ENCODE measurements at places on chromosomes 4 and X.

- DNase-seq: no peak
Measured at GRCh38 chrX:36534900-36535299, 473.3 kb upstream of the FAM47C start.

- no peak for DNase-seq
Measured at GRCh38 chrX:19569930-19570329, 54.6 kb upstream of the MAP3K15 start.

DNA sequence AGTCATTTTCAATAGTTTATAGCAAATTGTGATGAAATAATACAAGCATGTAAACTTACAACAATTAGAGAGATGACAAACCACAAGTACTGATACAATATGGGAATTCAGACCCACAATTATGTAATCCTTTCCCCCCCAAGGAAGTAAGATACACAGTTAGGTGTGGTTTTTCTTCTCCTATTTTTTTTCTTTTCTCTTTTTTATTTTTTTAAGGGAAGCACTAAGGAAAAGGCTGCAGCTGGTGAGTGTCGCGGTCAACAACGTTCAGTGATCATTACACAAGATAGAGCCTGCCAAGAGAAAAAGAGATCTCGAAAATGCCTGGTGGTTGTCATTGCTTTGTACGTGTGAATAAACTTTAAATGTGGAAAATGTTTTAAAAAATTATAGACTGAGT lies 9.8 kb downstream of the NDNF start:
- no peak for DNase-seq

- DNase-seq: no peak
Measured at GRCh38 chrX:1093586-1094421, 118.6 kb downstream of the CRLF2 start.

GRCh38 chr4:109321232-109321631 lies 18.8 kb upstream of the COL25A1 start:
- DNase-seq: no peak

GRCh38 chrX:131650637-131651410 lies 107.0 kb downstream of the OR13H1 start:
- DNase-seq: no peak

- DNase-seq: no peak
Measured at GRCh38 chr4:78863254-78863869, 75.9 kb downstream of the PAQR3 start.

- no peak for DNase-seq
Measured at GRCh38 chr4:107619731-107620130, 100.3 kb downstream of the PAPSS1 start.

- DNase-seq: no peak
Measured at GRCh38 chr4:92970996-92971395, 667.2 kb downstream of the GRID2 start.

DNA sequence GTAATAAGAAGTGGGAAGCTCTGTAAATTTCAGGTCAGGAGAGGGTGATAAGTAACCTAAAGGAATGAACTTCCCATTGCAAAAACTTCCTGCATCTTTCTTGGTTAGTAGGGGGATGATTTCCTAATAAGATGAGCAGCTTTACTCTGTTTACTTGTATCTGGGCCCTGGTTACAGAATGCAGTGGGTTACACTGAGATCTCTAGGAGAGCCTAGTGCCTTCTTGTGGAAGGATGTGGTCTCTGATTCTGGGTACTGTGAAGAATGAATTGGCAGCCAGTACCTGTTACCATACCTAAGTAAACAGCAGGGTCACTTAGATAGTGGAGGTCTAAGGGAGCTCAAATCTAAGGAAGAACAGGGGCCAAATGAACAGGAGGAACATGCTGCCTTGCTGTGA lies 320.6 kb downstream of the ARHGAP10 start:
- DNase-seq: peak; percentile 68

DNA sequence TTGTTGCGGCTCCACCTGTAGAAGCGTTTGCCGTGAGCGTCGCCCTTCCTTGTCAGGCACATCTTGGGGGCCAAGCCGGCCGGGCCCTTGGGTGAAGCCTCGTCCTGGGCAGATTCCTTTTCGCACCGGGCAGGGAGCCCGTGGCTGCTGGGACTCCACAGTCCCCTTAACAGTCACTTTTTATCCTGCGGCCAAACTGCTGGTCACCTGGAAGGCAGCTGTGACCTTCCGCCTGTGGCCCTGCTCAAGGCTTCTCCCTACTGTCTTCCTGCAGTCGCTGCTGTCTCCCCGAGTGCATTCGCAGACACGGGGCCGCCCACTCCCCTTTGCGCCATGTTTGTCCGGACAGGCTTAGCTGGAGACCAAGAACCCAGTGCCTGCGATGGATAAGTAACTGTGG lies 55.0 kb downstream of the PCGF3 start:
- no peak for DNase-seq

DNA sequence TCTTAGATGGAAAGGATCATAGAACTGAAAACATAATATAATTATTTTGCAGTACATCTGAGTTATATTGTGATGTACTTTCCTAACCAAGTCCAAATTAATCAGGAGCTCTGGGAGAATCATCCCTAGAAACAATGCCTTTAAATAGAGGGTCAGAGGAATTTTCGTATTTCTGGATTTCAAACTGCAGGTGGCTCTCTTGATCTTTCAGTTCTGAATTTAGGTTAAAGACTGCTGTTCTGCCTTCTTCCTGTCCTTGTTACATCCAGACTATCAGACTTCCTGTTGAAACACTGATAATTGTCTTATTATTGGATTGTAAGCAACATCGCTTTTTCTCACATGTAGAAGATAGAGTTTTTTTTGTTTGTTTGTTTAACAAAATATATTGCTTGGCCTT lies 142.7 kb downstream of the RPA4 start:
- DNase-seq: no peak

- no peak for DNase-seq
Measured at GRCh38 chr4:40933272-40934053, 183.7 kb downstream of the NSUN7 start.

Data from CD4-positive, alpha-beta T cell treated with Interleukin-21 for 1 hour (primary cell).